BJ (cell line): ENCODE measurements at places on chromosomes 1 and 21.

- no peak for DNase-seq
Observed at GRCh38 chr1:110483308-110483685, 32.3 kb downstream of the PROK1 start.

DNA sequence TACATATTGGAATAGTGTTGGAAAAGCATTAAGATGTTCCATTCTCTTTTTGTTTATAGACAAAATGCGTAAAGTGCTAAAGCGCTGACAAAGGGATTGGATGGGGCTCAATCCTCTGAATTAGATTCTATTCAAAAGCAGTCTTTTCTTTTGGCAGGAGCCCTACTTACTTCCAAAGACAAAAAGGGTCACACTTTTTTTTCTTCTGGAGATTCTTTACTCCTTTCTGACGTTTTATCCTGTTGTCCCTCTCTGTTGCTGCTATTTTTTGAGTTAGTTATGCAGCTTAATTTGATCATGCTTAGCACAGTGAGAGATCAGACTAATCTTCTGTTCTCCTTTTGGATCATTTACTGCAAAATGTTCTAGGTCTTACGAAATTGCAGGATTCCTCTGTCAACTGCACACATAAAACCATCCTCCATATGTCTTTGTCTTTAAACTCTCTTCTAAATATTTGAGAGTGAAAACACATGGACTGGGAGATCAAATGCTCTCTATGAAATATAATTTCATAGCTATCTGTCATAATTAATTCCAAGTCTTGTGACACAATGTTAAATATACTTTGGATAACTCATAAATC is 656.4 kb upstream of the ADGRL2 start:
- DNase-seq = no peak

DNA sequence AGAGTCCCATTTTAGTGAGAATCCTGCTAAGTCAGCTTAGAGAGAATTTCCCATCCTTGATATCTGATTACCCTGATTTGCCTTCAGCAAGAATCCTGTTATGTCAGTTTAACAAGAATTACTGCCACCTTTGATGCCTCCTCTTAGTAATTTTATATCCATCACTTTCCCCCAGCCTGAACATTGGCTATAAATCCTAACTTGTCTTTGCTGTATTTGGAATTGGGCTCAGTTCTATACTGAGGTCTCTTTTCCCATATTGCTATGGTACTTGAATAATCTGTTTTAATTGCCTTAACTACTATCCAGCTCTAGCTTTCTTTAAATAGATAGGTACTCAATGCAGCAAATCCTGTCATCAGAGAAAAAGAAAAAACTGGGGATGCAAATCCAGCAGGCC is 842.0 kb upstream of the ADAMTS5 start:
- DNase-seq = no peak

- peak; percentile 21 for DNase-seq
Observed at GRCh38 chr1:67978890-67979516, 71.4 kb downstream of the DIRAS3 start.
